Fibroblast of upper back skin (primary cell): ENCODE measurements at places on chromosomes 4 and X.

DNA sequence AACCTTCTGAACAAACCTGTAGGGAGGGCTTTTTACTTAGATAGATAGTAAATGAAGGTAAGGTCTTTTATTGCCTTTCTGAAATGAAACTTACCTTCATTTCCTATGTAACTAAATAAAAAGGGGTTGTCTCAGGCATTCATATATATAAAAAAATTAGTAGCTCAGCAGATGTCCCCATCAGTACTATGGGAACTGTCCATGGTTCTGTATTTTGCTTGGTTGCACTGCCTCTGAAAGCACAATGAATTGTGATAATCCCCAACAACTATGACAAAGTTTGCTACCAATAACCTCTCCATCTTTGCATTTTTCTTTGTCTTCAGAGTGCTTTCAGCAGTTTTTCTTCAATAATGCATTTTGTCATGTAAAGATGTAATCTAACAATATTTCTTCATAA is 222.4 kb downstream of the SLIT2 start:
- peak; percentile 39 for DNase-seq

- DNase-seq, result peak; percentile 88
These were observed 247.1 kb upstream of the ETNPPL start for GRCh38 chr4:109009909-109010308.

DNA sequence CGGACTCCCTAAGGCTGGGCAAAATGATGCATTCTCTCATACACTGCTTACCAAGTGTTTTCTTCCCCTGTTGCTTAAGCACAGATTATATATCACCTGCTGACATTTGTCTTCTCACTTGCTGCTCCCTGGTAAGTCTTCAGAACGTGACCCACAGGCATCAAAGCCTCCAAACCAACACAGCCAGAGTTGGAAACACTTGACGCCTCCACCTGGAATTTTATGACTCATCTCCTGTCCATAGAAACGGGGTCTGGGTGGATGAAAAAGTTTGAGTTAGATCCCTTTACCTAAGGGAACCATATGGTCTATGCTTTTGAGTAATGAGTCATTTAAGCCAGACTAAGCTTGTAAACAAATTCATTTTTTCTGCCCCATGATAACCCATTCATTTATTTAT is 251.6 kb downstream of the USP46 start:
- DNase-seq, result peak; percentile 27

DNA sequence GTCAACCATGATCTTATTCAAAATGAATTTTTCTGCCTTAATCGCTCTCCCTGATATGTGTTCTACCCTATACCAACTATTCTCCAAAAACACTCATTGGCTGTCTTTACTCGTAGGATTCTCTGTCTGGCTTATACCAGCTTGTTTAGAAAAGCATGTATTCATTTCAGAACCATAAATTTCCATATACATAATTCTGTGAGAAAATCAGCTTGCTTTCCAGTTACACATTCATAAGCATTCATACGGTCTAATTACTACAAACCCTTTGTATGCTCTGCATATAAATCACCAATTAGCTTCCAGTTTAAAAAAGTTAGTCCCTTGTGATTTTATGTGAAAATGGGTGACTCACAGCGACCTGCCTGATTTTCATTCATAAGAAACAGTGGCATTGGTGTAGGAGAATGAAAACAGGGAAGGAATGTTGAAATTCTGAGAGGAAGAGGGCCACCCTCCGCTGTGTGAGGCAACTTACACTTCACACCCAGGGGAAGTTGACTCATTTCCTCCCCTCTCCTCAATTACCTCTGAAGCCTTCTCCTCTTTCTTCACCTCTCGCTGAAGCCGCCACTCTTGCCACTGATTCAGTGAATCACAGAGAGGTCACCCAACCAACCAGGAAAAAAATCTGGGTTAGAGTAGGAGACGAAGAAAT is 63.3 kb downstream of the MEPE start:
- DNase-seq, result peak; percentile 85

DNA sequence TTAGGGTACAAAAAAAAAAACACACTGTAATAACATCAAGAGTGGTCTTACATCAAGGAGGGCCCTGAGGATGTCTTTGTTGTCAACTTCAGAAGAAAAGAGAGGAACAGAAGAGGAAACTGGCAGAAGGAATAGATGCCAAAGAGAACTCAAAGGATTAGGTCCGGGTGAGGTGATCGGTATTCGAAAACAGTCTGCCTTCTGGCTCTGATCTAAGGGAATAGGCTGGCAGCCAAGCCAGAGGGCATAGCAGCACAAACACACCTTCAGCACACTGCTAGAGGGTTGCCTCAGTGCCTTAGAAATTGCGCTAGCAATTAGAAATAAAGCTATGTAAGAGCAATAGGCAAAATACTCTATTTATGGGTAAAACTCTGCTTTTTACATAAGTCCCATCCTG is 91.4 kb upstream of the TTC29 start:
- no peak for DNase-seq
